ENCODE measurements at places on chromosomes 16 and 17.

DNA sequence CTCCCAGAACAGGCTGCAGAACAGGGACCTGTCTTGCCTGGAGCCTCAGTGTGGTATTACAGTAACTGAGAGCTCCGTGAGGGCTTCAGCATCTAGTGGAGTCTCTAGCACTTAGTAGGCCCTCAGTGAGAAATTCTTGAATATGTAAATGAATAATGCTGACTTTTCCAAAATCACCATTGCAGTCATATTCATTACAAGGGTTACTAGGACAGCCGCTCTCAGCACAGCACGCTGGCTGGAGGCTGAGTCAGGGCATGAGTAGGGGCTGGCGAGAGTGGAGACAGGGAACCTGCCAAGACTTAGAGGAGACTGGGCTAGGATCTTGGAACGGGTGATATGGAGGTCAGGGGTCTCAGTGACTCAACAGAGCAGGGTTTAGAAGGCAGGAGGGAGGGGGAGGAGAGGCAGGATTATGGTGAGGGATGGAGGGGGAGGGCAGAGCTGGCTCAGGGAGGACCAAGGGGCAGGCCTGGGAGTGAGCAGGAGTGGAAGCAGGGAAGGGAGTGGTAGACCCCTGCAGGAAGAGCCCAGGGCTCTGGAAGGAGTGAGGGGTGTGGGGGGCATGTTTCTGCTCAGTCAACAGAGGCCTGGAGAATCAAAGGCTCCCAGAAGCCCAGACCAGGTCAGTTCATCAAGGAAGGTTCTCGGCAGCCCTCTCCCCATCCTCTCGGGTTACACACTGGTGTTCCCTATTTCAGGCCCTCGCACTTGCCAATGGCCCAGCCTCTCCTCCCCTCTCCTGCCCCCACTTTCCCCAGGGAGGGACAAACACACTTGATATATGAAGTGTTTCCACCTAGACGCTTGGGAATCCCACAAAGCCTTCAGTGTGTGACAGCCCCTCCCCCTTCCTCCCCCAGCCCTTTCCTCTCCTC, 42.3 kb downstream of the FZD2 start:
- peak; percentile 21 for DNase-seq

GRCh38 chr17:27466743-27467375, 10.6 kb downstream of the KSR1 start:
- no peak for DNase-seq

GRCh38 chr17:59757470-59757869, 50.0 kb downstream of the VMP1 start:
- no peak for DNase-seq

DNA sequence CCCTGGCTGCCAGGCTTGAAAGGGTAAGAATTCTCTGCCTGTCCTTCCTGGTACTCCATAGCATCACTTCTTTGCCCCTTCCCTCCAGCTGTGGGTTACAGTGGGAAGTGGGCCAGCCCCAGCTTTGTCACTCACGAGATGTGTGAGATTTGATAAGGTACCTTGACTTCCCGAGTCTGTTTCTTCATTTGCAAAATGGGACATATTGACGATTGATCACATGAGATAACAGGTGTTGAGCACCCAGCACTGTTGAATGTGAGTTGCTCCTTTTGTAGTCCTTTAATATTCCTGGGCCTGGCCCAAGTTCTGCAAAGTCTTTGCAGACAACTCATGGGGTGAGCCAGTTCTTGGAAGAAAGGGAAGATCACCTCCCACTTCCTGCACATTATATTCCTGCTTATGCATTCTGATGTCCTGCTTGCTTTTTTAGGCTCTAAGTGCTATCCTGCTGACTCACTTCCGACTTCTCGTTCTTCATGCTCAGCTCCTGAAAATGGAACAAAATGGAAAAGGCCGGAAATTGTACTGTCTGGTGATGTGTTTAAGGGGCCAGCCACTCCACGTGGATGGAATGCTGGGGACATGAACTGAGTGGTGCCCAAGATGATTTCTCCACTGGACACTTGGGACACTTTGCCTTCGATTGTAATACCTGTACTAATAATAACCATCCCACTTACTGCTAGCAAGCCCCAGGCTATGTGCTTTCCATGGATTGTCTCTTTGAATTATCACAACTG, 8.3 kb upstream of the NLK start:
- DNase-seq = peak; percentile 85

- DNase-seq = peak; percentile 77
Measured at GRCh38 chr17:32496395-32497073, 9.7 kb downstream of the CDK5R1 start.

DNA sequence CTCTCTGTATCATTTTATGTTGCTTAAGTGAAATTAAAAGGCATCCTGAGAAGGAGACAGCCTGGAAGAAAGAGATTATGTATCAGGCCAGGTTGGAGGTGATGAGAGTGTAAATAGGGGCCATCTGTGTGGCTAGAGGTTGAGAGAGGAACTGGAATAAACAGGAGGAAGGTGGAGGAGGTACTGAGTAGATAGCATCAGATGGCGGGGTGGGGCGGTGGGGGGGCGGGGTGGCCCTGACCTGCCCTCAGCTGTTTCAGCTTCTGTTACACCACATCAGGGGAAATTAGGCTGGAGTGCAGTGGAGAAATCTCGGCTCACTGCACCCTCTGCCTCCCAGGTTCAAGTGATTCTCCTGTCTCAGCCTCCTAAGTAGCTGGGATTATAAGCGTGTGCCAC, 6.9 kb upstream of the KCNG4 start:
- no peak for DNase-seq

DNA sequence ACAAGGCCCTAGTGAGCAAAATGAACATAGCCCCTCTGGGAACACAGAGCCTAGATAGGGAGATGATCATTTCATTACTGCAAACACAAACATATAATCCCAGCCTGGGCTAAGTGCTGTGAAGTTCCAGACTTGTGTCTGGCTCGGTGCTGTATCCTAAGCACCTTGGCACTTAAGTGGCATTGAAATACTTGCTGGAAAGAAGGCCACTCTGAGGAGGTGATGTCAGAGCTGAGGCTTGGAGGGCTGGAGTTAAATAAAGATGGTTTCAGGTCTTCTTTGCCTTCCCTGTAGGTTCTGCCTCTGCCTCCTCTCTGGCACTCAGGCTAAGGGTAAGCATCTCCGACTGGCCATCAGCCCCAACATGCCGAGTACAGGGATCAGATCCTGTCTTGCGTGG, 2.4 kb upstream of the CACNA1G start:
- DNase-seq = no peak

GRCh38 chr17:6304894-6305612, 129.9 kb downstream of the AIPL1 start:
- no peak for DNase-seq

GRCh38 chr17:48625495-48626244, 488 bp downstream of the HOXB9 start:
- peak; percentile 44 for DNase-seq

DNA sequence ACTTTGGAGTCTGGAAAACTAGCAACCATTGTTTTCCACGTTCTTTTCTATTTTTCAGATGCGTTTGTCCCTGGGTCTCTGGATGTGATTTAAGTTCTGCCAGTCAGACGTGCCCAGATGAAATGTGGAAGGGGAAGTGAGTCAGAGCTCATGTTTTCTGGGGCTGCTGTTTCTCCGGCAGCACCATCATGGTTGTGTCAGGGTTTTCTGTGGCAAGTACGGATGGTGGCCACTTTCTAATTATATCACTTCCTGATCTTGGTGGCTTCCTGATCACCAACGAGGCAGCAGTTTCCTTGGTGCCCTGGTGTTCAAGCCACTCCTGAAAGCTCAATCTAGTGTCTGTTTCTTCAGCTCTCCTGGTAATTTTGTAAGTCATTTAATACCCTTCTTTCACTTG, 31.4 kb upstream of the PMFBP1 start:
- DNase-seq = peak; percentile 55

- DNase-seq = peak; percentile 92
Measured at GRCh38 chr17:7561028-7561575, 617 bp upstream of the SENP3 start.

DNA sequence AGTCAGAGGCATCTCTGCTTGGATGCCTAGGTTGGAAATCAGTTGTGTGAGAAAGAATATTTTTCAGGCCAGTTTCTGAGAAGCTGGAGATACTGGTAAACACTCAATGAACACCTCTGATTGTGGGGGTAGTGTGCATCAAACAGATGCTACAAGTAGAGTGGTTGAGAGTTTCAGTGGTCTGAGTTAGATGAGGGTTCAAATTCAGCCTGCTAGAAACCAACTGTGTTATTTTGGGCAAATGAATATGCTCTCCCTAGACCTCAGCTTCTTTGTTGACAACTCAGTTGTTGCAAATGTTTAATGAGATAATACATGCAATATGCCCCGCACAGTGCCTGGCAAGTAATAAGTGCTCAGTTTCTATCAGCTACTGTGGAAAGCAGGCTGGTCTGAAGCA, 25.2 kb upstream of the MAF start:
- no peak for DNase-seq

DNA sequence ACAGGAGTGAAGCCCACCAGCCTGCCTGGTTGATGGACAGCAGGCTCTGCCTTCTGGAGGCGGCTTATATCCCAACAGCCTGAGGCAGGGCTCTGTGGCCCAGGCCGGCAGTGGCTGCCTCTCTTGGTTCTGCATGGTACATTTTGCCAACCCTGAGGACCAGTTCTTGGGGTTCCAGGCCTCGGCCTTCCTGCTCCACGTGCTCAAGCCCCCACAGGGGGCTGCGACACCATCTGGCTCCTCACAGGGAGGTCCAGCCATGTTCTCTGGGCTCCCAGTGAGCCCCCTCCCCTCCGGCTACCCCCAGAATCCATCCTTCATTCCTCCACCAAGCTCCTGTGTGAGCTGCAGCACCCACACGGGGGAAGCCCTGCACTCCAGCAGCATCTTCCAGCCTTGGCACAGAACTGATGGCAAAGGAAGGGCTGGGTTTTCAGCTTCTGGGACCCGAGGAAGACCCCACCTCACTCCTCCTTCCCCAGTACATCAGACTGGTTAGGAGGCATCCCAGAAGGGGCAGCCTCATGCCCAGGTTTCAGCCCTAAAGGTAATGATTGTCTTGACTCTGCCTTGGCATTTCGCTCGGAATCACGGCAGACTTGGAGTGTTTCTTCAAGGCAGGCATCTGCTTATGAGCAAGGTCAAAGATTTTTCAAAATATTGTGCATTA, 231.2 kb downstream of the CPPED1 start:
- no peak for DNase-seq

DNA sequence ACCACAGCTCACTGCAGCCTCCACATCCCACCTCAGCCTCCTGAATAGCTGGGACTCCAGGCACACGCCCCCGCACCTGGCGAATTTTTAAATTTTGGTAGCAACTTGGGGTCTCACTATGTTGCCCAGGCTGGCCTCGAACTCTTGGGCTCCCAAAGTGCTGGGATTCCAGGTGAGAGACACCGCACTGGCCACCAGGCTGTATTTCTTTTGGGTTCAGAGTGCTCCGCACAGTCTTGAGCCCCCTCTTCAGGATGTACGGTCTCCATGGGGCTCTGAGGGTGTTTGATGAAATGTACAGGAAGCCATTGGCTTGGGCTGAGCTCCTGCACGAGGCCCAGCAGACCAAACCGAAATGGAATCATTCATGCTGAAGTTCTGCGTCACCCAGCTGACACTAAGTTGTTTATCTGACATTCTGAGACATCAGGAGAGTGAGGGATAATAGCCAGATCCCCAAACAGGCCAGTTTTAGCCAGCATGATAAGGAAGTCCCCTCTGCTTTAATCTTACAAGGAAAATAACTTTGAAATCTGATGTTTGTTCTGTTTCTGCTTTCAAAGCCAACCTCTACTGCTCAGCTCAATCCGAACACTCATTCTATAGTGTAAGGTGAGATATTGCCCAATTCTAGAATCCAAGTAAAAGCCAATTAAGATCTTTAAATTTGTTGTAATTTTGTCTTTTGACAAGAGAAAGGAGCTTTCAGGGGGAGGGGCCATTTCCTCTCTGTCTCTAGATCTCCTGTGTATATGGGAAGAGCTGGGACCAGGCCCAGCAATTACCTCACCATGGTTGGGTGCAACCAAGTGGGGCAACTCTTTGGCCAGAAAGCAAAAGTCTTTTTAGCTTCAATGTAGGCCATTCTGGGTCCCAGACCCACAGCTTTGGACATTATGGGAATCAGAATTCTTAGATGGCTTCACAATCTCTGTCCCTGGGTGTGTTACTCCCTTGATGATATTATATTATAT, 23.7 kb downstream of the GPR142 start:
- DNase-seq = no peak

DNA sequence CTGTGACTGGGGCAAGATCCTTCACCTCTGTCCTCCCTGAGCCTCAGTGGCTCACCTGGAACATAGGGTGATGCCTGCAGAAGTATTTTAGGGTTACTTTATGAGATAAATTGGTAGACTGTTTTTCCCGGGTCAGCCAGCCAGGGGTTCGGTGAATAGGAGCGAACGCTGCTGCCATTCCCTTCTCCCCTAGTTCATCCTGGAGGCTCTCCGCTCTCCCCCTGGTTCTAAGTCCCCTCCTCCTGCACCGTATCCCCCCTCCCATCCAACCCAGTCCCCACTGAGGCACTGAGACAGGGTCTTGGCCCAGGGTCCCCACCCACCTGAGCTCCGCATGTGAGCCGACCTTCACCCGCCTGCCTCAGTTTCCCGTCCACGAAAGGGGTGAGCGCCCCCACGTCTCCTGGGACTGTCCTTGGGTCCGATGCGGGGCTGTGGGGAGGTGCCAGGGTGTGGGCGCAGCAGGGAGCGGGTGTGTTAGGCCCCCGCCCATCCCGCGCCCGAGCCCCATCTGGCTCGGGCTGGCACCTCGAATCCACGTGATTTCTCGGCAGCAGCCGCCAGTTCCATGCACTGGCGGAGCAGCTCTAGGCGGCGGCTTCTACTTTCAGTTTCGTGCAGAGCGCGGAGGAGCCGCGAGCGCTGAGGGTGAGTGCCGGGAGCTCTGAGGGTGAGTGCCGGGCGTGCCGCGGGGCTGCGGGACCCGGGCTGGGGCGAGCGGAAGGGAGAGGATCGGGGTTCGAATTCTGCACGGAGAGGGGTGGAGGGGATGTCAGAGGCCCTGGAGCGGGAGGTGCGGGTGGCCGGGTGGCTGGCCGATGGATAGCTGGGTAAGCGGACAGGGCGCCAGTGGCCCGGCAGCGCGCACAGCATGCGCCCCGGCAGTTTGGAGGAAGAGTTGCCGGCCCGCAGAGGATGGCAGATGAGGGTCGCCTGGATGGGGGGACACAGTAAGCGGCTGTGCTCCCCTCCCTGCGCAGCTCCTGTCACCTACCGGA, at the start of gene NLRC5:
TSS of gene NLRC5 (plus strand) at position 610 of the 998 bp plus-strand sequence. CDS start 31,156 bp downstream, outside the sequence.
- peak; percentile 83 for DNase-seq

DNA sequence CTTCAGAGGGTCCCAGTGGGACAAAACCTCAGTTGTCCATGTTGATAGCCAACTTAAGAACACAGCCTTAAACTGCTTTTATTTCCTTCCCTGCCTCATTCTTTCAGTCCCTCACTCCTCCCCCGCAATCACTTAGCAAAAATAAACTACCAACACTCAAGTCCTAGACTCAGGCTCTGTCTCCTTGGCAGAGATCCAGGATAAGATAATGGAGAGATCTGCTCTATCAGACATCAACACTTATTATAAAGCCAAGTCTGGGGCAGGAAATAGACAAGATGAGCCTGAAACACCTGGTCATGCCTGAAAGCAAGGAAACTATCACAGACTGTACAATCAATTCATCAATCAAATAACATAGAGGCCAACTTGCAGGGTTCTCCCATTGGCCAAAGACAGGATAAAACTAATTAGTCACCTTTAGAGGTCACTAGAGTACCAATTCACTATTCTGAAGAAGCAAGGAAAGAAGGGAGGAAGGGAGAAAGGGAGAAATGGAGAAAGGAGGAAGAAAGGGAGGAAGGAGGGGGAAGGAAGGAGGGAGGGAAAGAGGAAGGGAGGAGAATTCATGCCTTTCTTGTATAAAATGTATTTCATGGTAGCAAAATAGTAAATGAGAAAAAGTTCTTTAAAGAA, 15.7 kb downstream of the HYDIN start:
- DNase-seq = peak; percentile 20

GRCh38 chr17:35433075-35433894, 985 bp upstream of the SLFN12 start:
- DNase-seq = peak; percentile 98

- no peak for DNase-seq
Measured at GRCh38 chr16:71919035-71919434, 23.7 kb downstream of the IST1 start.

Measured in MCF 10A (cell line).